ENCODE measurements at places on chromosomes 12 and 14. TPM values are rescaled to one million over a fixed set of nuclear protein-coding genes. Genes with fewer than 3 reads are reported as not detected.
A peak's percentile ranks its signal among the peaks of the same experiment; 100 is the strongest.

- DNase-seq: peak; percentile 65
Measured at GRCh38 chr12:106246891-106247673, 738 bp downstream of the CKAP4 start.

GRCh38 chr14:67721875-67722274, 20.2 kb downstream of the RDH12 start:
- DNase-seq: no peak

- no peak for DNase-seq
Measured at GRCh38 chr14:54106661-54107377, 150.2 kb upstream of the BMP4 start.

- no peak for DNase-seq
Measured at GRCh38 chr14:38302966-38303365, 47.1 kb upstream of the CLEC14A start.

DNA sequence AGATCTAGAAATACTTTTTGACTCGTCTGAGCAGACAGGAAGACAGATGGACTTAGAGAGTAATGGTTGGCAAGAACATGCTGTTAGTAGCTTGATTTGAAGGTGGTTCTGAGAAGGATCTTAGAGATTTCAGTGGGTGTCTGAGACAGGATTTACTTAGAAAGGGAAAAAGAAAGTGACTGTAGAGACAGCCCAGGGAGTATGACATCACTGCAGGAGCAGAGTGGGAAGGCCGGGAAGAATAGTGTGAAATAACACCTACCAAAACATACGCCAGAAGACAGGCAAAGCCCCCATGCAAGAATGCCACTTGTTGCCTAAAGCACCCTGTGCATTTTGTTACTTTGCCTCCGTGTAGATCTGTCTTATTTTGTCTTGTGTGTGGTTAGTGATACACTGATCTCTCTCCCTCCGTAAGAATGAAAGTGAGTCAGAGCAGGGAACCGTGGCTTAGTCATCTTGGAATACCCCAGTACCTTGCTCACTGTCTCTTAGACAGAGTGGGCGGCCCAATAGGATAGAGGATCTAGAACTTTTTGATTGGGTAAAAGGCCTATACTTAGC, 161.3 kb upstream of the IFNG-AS1 start:
- DNase-seq: no peak

DNA sequence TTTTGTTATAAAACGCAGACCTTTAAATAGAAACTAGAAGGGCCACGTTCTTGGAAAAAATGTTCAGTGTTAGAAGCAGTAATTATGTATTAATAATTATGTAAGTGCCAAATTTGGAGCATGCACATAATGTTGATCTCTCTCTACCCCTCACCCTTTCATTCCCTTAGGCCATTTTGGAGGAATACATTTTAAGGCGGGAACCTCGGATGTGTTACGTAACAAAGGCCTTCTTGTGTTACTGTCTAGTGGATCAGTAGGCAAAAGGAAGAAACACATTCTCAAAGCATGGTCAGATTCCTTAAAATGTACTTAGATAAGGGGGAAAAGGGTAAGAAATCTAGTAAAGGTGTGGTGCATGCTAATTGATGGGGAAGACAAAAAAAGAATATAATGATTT, 52.7 kb downstream of the RASSF3 start:
- DNase-seq: no peak

DNA sequence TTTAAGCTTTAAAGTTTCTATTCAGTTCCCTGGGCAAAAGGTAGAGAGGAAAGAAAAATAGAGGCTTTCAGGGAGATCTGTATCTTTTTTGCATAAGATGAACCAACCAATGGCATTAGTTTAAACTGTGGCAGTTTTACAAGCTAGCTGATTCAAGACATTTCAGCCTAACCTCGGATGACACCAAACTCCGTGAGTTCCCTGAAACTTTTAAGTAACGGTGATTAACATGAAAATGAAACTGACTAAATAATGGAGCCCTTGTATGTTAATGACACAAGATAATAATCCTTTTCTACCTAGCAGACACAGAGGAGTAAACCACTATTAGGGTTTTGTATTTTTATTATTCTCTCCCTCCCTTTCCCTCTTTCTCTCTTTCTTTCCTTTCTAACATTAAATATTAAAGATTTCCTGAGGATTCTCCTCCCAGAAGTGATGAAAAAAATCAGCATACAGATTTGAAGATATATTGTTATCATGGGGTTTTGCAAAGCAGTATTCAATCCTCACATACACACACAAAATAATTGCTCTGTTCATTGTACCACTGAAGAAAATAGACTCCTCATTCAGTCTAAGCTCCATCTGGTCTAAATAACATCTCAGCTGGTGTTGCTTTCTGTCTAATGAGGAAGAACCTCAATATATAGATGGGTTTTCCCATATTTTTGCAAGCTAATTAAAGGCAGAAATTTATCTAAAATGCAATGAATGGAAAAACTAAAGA, 483.8 kb downstream of the NOVA1 start:
- no peak for DNase-seq

- no peak for DNase-seq
Measured at GRCh38 chr14:77248666-77249065, 22.3 kb downstream of the NGB start.

DNA sequence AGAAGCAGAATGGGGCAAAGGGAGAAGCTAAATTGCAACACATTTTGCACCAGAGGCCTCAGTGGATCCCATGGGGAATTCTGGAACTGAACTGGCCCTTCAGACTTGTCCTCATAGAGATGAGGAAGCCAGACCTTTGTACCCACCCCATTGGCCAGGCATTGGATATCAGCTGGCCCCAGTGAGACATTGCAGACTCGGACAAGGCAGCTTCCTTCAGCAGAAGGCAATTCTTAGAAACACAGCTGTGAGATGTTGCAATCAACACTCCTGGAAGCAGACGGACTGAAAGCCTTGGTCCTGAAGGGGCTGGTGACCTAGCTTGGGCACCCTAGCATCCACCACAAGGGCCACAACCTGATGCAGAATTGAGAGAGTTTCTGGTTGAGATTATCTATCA, 218.1 kb downstream of the MSRB3 start:
- DNase-seq: no peak

- no peak for DNase-seq
Measured at GRCh38 chr14:96470331-96470730, 31.9 kb upstream of the PAPOLA start.

DNA sequence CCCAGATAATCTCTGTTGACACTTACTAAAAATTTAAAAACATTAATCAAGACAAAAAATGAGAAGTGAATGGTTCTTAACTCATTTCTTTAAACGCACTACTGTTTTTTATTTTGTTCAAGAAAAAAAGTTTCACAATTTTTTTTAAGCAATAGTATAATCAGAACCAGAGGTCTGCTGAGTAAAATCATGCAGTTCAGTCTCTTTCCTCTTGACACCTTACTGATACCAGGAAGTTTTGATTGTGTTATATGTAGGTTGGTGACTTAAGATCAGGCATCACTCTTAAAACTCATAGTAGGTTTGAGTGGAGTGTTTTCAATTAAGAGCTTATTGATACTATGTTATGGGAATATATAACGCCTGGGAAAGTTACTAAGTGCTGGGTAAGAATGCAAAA, 121.4 kb downstream of the TRMT5 start:
- DNase-seq: no peak

DNA sequence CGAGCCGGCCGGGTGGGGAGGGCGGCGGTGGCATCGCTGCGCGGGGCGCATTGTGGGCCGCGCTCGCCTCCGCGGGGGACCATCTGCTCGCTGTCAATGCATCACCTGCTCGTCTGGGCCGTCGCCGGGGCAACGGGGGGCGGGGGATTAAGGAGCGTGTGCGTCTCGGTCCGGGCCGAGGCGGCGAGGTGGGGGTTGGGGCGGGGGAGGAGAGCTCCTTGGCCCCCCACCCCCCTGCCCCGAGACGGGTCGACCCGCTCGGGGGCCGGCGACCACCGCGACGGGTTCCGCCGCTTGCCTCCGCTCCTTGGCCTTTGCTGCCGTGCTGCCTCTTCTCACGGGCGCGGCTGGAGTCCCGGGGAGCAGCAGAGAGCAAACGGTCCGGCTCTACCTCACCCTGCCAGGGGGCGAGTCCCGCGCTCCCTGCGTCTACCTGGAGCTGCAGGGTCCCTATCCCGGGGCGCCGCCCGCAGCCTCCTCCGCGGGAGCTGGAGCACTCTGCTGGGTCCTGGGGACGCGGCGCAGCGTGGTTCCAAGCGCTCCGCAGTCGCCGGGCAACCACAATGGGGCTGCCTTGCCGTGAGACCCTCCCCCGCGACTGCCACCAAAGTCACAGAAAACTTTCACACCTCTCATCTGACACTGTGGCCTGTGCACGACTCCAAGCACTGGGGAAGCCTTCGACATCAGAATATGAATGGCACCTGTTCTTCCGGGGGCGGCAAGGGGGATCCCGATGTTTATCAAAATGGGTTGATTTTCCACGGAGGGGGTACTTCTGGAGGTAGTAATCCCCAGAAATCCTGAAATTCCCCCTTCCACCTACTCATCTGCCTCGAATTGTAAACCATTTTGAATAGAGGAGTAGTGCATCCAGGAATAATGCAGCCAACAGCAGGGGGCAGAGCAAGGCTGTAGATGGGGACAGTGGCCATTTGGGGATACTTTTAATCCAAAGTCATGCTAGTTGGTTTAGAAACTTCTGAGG, at the start of gene C12orf42:
C12orf42 (minus strand) TSS at position 500 of the 988 bp plus-strand sequence. CDS start 17,542 bp downstream, outside the sequence.
- DNase-seq: peak; percentile 12

DNA sequence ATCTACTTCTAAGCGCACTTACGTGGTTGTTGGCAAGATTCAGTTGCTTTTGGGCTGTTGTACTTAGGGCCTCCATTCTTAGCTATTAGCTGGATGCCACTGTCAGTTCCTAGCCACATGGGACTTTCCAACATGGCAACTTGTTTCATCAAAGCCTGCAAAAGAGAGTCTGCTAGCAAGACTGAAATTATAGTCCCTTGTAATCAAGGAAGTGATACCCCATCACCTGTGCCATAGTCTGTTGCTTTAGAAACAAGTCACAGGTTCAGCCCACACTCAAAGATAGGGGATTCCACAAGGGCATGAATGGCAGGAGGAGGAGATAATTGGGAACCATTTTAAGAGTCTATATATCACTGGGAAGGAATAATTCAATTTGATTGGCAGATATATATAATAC, 27.1 kb upstream of the SLC17A8 start:
- no peak for DNase-seq

- peak; percentile 23 for DNase-seq
Measured at GRCh38 chr12:14716848-14717444, 20.5 kb upstream of the GUCY2C start.

DNA sequence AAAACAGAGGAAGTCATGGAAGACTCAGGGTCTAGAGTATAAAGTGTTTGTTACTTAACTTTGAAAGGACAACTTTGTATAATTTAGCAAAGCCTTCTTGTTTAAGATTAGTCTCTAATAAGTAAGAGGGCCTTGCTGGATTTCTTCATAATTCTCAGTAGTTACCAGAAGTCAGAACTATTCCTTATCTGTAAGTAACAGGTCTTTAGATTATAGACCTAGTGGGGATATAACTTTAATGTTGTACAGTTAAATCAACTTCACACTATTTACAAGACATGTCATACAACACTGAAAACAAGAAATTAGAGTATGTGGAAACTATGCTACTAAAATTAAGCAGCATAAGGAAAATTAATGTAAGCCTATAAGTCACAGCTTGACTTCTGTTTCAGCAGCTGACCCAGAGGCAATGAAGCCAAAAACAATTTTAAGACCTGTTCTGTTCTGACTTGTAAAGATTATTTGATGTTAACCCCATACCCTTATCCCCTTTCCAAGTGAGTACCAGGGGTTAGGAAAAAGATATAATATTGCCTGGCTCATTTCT, 398.3 kb downstream of the RAD51B start:
- no peak for DNase-seq

Gene NDUFA12
- total RNA-seq: 243 TPM

Gene KRT83
- 0.07 TPM for total RNA-seq

Gene FUT8
- total RNA-seq: 28.3 TPM

Gene PLEKHD1
- not detected for total RNA-seq

Gene KRT77
- not detected for total RNA-seq

Gene ARHGAP9
- total RNA-seq: 0.18 TPM

Data from G401 (cell line).